Calu3 (cell line): ENCODE measurements at places on chromosomes 4 and X. TPM values are rescaled to one million over a fixed set of nuclear protein-coding genes. Genes with fewer than 3 reads are reported as not detected.

DNA sequence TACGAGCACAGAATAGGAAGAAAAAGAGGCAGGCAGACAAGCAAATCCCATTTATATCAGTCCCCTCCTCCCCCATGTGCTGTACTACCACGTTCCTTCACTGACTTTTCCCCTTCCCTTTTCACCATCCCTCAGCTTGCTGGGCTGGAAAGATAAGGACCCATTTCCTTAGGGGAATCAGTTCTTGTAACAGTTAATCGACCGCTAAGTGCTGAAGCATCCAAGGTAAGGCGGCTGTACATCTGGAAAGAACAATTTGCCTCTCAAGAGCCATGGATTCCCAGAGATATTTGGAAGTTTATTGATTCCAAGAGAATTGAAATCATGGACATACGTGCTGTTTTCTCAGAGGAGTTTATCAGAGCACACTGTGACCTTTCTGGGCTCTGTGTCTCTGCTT lies 1688.0 kb downstream of the STIM2 start:
- no peak for DNase-seq

Gene PCDH11X
- total RNA-seq, result not detected in 2 replicates

DNA sequence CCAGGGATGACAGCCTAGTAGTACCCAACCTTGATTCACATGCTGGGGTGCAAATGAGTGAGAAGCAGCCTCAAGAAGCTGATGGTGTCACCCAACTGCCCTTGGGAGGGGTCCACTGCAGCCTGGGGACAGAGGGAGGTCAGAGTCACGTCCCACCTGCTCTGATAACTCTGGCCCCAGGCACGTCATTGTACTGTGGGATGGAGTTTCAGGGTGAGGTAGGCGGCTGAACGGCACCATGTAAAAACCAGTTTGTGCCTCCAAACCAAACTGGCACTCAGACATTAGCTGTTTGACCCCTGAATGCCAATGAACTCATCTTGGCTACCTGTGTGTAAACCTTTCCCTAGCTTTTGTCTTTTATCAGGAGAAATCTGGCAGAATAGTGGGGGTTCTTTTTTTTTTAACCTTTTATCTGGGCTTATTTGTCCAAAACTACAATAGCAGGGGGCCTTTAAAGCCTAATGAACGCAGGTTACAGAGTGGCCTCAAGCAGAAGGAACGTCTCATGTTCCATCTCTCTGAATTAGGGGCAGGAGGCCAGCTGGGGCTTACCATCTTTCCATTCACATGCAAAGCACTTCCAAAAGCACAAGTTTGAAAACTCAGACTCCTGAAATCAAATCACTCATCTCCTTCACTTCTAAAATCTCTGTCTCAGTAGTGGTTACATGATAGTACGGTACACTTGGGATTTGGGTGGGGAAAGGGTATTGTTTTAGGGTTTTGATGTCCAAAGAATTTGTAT lies 89.4 kb downstream of the IRF2 start:
- no peak for DNase-seq

DNA sequence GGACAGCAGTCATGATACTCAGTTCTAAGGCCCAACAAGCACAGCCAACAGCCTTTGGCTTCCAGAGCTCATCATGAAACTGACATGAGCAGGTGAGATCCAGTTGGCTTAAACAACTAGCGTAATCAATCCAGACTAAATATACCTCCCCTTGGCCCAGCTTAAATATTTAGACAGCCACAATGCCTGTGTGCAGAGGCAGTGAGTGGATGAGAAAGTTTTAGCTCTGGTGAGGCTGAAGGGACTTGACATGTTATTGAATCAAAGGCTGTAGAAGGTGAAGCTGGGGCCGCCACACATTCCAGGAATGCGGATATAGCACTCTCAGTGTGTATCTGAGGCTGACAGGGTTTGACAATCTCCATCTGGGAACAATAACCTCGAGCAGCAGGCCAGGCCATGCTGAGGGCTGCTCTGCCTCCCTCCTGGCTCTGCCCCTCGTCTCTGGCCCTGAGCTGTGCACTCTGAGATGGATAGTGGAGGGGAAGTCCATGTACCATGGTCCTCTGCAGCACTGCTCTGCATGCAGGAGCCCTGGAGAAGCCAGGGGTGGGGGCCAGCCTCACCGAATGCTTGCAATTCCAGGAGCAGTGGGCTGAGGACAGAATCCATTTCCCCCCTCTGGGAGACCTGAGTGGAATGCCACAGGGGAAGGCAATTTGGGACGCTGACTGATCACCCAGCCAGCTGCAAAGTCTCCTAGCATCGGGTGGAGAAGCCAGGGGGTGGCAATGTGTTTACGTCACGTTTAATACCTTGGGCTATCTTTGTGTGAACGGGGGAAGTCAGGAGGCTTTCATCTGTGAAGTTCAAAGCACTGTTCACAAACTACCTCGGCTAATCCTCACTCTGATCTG lies 37.3 kb upstream of the RASL11B start:
- DNase-seq, result peak; percentile 22

Gene RNF113A
- total RNA-seq, result 16.9 and 18.3 TPM in 2 replicates

DNA sequence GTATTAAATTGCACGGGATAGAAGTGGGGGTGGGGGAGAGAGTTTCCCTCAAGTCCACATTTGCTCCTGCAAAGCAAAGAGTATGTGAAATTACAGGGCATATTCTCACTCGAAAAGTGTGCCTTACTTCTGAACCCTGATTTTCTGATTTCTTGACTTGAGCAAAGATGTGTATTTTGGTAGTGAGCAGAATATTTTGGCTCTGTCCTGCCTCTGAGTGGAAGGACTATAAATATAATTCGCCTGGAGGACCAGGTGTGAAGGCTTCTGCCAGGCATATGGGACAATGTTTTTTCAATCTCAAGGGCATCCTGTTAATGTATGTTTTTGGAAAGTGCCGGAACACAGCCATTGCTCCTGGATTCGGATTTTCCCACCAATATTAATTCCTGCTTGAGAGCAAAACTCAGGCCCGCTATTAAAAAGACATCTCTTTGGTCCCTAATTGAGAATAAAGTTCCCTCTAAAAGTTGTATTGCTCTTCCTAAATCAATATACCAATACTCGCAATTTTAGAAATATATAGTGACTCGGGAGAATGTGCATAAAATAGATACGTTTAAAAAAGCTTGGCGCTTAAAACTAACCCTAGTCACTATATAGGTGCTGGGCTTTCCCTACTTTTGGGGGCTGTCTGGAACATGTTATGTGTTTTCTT lies 15.3 kb upstream of the PITX2 start:
- DNase-seq, result no peak
